ENCODE measurements at places on chromosomes 11 and 22.

DNA sequence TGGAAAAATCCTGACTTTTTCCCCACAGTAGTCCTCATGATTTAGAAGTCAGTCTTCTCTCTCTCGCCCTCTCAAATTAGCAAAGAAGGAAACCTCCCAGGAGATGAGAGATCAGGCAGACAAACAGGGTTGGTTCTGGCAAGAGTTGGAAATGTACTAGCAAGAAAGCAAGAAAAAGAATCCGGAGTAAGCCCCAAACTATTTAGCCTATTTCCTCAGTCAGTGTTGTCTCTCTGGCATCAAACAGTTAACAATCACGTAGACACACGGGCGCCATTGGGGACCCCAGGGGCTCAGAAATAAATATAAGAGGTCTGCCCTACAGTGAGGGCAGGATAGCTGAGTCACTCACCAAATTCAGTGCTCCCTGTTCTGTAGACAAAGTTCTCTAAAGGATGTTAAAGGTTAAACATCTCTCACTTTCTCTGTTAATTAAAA is 4.7 kb downstream of the C11orf52 start:
- DNase-seq = no peak

DNA sequence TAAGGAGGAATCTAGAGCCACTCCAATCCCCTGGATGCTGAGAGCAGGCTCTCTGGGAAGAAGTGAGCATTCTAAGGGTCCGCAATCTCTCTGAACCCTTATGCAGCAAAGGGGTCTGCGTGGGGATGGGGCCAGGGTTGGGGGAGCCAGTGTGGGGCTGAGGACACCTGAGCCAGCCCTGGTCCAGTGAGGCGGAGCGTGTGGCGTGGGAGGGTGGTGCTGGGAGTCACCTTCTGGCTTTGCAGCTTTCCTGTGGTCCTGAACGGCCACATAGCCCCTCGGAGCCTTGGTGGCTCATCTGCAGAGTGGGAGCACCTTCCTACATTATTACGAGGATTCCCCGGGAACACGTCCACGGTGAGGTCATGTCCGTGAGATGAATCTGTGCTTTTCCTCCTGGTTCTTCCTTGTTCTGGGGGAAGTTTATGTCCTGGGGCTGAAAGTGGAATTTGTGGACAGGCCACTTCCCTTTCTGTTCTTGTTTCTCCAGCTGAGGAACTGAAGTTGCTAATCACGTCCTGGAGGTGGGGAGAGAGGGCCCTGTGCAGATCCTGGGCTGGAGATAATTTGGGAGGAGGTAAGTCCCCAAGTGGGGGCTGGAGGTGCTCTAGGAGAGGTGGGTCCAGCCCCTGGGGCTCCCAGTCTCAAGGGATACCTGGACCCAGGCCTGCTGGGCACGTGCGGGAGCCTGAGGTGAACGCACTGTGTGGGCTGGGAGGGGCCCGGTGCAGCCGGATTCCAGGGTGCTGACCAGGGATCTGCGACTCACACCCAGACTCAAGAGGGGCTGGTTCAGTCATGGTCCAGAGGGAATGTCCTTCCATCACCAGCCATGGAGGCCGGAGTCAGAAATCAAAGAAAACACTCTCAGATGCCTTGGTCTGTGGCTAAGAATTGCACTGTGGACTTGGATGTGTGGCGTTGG is 6.1 kb downstream of the MRGPRE start:
- no peak for DNase-seq

DNA sequence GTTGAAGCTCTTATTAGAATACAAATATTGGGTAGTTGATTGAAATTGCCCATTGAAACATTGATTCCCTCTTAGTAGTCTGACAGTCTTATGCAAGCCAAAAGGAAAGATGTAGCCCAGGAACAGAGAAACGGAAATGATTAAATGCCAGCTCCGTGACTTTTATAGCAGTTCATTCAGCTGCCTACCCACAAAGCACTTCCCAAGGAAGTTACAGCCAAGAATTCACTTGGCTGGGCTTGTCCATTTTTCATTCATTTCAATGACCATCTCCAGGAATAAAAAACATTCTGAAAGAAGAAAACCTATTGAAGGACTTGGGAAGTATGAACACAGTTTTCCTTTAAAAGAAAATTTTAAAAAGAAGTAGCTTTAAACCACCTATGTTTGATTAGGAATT is 62.0 kb downstream of the NCAM1 start:
- no peak for DNase-seq

GRCh38 chr11:16572945-16573344 is 165.5 kb upstream of the C11orf58 start:
- no peak for DNase-seq

GRCh38 chr11:3781423-3781822 is 15.9 kb downstream of the NUP98 start:
- DNase-seq = no peak
